Stimulated activated CD4-positive, alpha-beta T cell treated with anti-CD3 and anti-CD28 coated beads, TNF-alpha, amount 100 ng/mL, for 24 hours (primary cell): ENCODE measurements at places on chromosomes 4 and X.

DNA sequence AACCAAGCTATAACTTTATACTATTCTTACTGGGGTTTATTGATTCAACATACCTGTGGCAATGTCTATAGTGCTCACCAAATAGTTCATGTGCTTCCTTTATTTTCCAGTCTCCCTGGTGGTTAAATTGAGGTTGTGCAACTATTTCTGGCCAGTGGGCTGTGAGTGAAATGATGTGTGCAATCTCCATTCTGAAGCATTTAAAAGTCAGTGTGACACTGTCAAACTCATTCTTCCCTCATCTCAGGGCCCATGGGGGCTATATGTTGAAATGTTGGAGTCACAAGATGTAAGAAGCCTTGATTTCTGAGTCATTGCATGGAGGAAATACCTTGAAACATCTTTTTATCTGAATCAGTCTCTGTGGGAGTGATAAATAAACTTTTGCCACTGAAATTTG is 414.3 kb upstream of the RPS6KA3 start:
- DNase-seq: no peak

DNA sequence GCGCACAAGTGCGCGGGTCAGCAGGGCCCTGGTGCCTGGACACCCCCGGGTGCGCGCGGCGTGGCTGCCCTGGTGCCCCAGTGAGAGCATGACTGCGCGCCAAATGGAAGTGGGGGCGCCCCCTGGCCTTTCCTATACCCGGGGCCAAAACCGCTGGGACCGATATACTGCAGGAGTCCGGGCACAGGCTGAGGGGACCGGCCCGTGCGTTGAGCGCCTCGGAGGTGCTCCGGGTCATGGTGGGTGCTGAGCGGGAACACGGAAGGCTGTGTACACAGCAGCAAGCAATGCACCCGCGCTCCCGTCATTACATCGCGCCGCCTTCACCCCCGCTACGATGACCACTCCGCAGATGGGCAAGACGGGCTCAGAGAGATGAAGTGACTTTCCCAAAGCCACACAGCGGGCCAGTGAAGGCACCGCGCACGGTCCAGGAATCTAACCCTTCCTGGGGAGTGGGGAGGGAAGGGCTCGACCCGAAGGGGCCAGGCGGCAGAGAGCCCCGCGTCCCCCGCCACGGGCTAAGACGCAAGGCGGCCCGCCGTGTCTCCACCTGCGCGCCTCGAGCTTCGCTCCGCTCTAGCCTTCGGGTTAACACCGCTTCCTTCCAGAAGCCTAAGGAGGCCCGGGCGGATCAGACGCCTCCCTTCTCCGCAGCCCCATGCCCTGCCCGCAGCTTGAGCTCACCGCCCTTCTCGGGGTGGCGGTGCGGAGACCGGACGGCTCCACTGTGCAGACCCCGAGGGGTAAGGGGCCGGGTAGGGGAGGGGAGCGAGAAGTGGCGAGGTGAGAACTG is 11.3 kb downstream of the HMX1 start:
- no peak for DNase-seq

DNA sequence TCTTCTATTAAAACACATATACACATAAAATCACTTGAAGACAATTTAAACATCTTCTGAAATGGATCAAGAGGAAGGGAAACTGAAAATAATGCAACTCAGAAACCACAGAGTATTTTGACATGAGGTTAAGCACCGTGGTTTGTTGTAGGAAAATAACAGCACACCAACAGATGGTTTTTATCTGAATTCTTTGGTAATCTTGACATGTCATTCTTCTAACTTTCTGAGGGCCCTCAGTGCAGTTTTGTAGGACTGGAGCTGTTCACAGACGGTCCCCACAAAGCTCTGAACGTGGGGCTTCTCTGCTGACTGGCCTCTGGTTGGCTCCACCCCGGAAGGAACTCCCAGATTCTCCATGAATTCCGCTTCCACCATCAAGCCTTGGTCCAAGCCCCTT is 16.0 kb upstream of the TLR8 start:
- no peak for DNase-seq

DNA sequence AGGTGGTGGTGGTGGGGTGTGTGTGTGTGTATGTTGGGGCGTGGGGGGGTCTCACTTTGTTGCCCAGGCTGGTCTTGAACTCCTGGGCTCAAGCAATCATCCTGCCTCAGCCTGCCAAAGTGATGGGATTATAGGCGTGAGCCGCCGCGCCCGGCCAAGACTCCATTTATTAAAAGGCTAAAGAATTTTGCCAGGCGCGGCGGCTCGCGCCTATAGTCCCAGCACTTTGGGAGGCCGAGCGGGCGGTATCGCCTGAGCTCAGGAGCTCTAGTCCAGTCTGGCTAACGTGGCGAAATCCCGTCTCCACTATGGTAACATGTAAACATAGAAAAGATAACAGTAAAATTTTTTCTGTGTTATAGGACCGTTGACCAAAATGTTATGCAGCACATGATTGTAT is 3.7 kb upstream of the UBA1 start:
- no peak for DNase-seq

- DNase-seq: no peak
Observed at GRCh38 chr4:1499465-1499864, 93.2 kb upstream of the NKX1-1 start.

DNA sequence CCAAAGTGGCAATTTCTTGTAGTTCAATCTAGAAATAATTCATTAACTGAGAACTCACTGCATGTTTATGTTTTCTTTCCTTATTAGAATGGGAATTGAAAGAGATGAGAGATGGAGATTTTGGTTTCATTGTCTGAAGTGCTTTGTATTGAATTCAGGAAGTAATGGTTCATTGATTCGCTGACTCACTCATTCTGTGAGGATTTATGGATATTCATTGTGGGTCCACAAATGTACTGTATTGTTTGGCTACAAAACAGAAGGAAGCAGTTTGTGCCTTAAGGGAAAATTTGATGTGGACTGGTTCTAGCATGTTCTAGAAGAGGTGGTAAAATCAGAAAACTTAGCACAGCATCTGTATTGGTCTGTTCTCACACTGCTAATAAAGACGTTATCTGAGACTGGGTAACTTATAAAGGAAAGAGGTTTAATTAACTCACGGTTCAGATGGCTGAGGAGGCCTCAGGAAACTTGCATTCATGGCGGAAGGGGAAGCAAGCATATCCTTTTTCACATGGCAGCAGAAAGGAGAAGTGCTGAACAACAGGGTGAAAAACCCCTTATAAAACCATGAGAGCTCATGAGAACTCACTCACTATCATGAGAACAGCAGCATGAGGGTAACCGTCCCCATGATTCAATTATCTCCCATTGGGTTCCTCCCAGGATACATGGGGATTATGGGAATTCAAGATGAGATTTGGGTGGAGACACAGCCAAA is 132.3 kb upstream of the VCX3A start:
- DNase-seq: no peak

DNA sequence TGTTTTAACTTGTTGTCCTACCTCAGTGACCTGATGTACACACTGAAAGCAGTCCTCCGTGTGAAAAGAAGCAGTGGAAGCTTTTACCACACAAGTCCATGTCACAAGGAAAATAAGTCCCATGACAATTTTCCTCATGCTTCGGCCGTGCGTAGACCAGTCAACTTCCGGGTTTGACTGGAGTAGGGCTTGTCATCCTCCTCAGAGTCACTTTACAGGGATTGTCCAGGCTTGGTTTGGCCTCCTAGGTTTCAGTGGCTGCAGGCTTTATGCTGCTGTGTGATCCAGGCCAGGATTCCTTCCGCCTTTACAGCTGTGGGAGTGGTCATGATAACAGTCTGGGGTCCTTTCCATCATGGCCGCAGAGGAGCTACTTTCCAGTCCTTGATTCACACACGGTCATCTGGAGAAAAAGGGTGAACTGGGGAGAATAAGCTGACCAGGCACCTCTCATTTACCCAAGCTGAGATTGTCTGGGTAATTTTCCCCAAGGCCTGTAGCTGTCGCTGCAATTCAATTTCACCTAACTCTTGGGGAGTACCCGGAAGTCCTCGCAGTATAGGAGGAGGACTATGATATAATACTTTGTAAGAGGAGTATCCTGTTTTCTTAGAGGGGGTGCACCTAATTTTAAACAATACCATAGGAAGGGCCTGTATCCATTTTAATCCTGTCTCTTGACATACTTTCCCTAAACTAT is 206.1 kb upstream of the KLF8 start:
- DNase-seq: no peak

DNA sequence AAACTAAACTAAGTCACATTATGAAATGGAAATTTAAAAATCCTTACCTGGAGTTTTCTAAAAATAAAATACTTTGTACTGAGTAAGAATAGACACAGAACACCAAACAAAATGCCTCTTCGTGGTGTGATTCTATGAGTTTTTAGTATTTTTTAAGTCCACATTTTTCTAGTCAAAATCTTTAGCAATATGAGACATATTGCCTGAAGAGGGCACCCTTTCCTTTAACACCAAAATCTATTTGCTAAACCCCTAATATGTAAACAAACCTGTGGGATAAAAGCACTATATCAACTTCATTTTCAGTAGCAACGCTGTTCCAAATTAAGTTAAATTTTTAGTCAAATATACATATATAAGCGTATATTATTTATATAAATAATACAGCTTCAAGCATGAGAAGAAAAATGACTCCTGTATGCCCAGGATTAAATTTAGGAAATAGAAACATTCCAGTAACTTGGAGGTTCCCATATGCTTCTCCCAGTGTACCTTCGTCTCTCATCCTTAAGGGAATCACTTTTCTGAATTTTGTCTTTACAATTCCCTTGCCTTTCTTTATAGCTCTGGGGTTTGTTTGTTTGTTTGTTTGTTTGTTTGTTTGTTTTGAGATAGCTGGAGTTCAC is 23.0 kb upstream of the PGM2 start:
- DNase-seq: no peak

DNA sequence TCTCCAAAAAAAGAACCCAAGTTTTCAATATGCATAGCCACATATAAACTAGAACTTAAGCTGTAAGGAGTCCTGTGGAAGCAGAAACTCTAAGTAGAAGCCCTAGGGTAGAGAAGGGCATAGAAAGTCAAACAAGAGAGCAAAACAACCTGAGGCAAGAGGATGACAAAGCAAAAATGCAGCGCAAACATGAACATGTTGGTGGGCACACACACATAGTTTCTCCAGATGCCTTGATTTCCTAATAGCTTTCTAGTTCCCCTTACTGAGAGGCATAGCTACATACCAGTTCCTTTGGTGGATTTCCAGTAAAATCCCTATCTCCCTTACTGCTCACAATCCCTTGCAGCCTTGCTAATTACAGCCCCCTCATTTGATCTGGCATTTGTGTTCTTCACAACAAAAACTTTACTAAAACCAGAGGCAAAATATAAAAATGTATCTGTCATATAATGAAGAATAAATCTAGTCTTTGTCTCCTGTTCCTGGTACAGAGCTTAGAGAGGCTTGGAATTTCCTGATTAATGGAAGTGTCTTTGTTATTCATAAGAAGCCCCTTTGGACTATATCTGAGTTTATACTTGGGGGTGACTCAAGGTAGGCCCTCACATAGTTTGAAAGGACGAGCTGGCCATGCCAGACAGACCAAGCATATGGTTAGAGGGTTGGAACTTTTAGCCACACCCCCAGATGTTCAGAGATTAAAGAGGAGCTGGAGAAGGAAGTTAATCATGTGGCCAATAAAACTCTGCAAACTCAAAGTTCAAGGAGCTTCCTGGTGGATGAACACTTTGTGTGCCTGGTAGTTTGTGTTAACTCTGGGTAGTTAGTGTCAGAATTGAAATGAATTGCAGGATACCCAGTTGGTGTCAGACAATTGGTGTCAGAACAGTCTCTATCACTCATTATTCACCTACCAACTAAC is 52.7 kb upstream of the ZCCHC13 start:
- no peak for DNase-seq

GRCh38 chr4:8516061-8516573 is 64.1 kb upstream of the GPR78 start:
- DNase-seq: no peak

GRCh38 chr4:137648531-137648930 is 116.2 kb upstream of the PCDH18 start:
- no peak for DNase-seq

DNA sequence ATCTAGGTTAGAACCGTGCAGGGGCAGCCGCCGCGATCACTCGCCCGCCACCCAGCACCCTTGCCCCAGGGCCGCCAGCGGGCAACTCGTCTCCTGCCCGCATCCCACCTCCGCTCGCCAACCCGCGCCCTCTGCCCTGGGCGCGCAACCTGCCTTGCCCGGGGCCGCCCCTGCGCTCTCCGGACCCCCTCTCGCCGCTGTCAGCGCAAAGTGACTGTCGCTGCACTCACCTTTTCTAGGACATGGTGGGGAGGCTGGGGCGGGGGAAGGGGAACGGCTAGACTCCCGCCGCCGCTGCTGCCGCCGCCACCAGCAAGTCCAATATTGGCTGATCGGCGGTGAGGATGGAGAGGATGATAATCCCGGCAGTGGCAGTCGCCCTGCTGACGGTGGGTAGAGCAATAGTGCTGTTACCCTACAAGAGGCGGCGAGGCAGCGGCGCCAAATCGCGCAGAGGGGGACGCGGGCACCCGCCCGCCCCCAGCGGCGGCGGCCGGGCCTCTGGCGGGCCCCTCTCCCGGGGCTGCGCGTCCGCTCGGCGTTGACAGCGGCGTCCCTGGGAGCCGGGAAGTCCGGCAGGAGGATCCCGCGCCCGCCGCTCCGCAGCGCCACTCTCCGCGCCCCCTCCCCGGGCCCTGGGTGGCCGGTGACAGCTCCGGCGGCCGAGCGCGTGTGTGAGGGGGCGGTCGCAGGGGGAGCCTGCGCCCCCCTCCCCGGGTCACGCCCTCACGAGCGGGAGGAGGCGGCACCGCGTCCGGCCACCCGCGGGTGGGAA is 2.3 kb upstream of the NR3C2 start:
- no peak for DNase-seq

DNA sequence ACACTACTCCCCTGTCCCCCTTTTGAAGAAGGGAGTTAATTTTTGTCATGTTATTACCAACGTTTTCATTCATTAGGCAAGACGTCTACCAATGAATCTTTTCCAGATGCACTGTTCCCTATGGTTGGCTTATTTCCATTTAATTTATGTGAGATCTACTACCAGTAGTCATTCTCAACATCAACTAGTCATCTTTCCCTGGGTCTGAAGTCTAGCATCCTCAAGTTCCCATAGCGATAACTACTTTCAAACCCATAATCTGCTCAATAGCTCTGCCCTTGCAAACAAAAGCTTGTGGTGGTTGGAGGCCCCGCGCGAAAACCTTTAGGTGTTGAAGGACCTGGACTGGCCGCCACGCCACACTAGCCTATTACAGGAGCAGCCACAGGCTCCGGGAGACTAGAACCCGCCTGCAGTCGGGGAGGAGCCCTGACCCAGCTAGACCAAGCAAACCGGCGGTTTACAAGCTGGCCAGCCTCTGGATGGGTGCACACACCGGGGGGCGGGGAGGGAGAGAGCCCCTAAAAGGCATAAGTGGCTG is 746 bp downstream of the PPAT start:
- no peak for DNase-seq

GRCh38 chr4:140213749-140214148 is 59.8 kb upstream of the MAML3 start:
- no peak for DNase-seq
